ENCODE measurements at places on chromosomes 16 and 17. TPM values are rescaled to one million over a fixed set of nuclear protein-coding genes. Genes with fewer than 3 reads are reported as not detected.

- no peak for DNase-seq
Measured at GRCh38 chr16:81397058-81397878, 47.3 kb upstream of the CMIP start.

DNA sequence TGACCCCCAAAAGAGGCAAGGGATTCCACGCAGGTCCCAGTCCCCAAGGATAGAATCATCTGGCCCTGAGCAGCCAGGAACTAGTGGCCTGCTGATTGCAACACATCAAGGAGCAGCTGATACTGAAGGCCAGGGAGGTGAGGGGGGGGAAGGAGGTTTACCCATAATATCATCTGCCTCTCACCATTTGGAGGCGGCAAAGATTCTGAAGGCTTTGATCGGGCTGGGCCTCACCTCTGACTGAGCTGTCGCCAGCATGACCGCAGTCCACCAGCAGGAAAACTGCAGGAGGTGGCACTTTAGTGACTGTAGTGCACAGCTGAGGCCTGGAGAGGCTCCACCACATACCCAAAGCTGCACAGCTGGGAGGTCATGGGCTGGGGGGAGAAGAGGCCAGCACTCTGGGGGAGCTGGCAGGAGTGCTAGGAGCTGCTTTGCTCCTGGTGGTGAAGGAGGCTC is 20.5 kb upstream of the ITGA3 start:
- no peak for DNase-seq

DNA sequence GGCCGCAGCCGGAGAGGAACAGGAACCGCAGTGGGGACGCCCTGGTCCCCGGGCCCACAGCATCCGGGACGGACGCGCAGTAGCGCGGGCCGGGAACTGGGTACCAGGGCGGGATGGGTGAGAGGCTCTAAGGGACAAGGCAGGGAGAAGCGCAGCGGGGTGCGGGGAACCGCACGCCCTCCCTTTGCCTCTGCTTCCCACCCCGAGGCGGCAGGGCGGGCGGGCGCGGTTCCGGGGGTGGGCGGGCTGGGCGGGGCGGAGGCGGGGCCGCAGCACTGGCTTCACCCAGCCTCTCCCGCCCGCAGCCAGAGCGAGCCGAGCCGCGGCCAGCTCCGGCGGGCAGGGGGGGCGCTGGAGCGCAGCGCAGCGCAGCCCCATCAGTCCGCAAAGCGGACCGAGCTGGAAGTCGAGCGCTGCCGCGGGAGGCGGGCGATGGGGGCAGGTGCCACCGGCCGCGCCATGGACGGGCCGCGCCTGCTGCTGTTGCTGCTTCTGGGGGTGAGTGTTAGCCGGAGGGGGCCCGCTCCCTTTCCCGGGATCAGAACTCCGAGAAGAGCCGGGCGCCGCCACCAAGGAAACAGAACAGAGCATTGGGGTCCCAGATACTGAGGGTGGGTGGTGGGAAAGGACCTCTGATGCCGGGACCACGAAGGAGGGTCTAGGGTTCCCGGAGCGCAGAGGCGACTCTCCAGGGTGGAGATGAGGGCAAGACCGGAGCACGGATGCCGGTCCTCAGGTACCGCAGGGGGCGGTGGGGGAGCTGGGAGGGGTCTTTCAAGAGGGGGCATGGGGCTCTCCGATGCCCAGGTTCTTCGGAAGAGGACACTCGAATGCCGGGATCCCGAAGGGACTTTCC is at the start of gene NGFR:
NGFR (plus strand) TSS at position 308 of the 856 bp plus-strand sequence; CDS start at position 433, 125 bp downstream.
- peak; percentile 87 for DNase-seq

GRCh38 chr17:72476575-72476986 is 355.8 kb downstream of the SOX9 start:
- DNase-seq, result peak; percentile 91

DNA sequence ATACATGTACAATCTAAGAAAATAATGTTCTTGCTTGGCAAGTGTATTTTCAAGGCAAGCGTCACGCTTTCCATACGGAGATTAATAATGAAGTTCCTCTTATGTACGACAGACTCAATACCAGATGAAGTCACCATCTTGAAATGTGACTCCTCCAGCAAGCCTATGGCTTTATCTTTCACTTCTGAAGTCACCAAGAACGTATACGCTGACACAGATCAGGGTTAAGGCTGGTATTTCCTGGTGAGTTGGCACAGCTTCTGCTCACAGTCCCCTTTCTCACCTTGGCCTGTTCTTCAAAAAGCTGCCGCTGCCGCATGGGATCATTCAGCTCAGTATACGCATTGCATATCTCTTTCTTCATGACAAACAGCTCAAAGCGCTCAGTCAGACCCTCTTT is 6.1 kb upstream of the ADAT1 start:
- DNase-seq, result no peak

- no peak for DNase-seq
Measured at GRCh38 chr16:81637336-81638235, 141.5 kb upstream of the PLCG2 start.

- DNase-seq, result no peak
Measured at GRCh38 chr16:155031-155398, 2.6 kb downstream of the HBZ start.

DNA sequence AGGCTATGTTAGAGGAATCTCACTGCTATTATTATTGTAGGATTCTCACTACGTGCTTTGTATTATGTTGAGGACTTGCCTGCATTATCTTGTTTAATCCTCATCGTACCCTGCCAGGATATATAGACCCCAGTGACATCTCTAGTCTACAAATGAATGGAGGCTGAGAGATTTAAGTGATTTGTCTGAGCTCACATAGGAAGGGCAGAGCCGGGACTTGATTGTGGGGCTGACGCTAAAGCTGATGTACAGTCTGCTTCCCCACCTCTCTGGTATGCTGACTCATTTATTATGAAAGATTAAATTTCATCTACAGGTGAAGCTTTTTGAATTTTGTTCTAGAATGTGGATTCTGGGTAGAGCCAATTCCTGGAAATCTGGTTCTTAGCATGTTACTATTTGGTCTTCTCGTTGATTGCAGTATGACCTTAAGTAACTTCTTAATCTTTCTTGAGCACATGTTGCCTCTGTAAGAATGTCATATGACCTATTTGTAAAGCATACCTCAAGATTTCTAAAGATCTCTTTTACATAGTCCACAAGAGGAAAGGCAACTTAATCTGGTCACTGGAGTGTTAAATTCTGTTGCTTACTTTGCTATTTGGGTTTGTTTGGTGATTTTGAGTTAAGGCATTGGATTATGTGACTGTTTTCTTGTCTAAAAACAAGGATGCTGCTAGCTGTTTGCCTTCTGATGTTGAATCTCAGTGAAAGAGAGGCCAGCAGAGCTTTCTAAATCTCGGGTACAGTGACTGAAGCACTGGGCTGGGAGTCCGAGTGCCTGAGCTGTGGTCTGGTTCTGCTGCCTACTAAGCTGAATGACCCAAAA is 12.4 kb downstream of the METTL9 start:
- no peak for DNase-seq

GRCh38 chr17:79864617-79865250 is 25.5 kb upstream of the CBX4 start:
- DNase-seq, result peak; percentile 46

DNA sequence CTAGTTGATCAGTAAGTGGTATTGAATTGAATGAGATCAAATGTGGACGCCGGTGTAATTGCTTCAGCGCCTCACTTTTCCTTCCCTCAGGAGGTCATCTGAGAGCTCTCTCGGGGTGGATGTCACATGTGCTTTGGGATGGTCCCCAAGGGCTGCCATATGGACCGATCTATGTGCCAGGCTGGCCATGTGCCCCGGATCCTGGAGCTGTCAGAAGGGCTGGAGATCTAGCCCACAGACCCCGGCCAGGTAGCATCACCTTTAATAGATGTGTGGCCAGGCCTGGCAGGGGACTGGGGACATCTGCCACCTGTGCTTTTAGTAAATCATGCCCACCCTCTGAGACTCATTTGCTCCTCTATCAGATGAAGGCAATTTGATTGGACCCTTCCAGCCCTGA is 95.3 kb upstream of the CRHR1 start:
- no peak for DNase-seq

DNA sequence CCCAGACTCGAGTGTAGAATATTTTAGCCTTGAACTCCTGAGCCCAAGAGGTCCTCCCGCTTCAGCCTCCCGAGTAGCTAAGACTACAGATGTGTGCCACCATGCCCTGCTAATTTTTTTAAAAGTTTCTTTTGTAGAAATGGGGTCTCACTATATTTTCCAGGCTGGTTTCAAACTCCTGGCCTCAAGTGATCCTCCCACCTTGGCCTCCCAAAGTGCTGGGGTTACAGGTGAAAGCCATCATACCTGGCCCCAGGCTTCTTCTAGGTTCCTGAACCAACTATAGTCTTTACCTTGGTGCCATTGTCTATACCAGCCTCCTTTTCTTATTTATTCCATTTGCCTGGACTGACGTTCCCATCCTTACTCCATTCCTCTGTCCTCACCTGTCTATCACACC is 17.1 kb upstream of the PRKAR1A start:
- no peak for DNase-seq

DNA sequence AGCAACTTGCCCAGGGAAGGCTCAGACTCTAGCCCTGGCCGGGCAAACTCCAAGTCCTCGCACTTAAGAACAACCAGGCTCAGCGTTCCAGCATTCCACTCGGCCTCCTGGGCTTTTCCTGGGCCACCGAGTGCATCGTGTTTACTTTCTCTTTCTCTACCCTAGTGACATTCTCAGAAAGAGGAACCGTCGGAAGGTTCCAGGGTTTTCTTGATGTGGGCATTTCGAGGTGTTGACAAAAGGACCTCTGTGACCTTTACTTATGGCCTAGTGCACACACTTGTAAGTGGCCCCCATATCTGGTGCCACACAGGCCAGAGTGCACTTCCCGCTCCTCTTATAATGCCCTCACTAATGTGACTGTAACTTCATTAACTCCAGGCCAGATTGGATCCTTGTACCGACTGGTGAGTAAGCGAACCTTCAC is 3.1 kb upstream of the BANP start:
- no peak for DNase-seq

DNA sequence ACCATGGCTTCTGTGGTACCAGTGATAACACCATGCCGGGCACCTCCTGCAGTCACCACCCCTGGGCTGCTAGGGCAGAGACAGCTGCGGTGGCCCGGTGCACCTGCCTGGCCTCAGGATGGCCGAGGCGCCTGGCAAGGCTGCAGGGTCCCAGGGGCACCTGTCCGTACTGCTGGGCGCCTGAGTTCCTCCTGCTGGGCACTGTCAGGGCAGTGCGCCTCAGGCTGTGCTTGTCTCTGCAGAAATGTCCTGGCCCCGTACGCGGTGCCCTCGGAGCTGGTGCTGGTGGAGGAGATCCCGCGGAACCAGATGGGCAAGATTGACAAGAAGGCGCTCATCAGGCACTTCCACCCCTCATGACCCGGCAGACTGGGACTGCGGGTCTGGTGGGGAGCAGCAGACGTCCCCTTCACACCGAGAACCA is 17.7 kb upstream of the CDH15 start:
- no peak for DNase-seq

DNA sequence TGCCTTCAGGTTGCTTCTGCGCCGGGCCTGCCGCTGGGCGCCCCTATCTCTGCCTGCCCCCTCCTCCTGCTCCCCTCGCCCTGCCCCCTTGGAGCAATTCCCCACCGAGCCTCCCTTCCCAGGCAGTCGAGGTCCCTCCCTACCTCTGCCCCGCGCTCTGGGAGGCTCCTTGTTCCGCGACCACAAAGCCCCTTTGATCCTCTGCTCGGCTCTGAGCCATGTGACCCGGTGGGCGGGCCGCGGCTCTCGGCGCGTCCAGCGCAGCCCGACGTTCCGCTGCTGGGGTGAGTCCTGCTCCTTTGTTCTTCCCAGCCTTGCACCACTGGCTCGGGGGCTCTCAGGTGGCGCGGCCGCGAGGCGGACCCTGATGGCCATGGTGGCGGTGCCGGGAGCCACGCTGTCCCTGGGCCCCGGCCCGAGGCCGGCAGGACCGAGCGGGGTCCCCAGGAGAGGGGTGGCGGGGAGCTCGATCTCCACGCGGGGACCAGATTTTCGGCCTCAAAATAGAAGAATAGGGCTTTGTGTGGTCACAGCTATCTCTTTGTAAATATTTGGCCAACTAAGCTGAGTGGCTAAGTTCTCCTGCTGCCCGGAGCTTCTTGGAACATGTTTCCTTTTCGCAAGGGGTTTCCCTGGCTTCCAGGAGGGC is 310.6 kb downstream of the SEC14L1 start:
- peak; percentile 98 for DNase-seq

DNA sequence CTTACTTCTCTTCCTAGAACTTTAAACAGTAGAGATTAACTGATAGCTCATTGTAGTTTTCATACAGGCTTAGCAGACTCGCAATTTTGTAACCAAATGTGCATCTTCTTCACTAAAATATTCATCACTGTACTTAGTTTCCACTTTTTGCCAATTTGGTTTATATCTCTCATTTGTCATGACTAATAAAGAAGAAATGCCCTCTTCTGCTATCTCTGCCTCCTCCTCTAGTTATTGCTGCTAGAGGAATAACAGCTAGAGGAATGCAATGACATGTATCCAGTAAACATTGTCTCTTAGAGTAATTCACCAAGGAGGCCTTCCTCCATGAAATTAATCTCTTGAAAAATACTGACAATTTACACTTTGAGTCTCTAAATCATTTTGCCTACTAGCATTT is 115.5 kb upstream of the COX10 start:
- DNase-seq, result no peak

- peak; percentile 45 for DNase-seq
Measured at GRCh38 chr17:82838386-82839063, 1.3 kb downstream of the ZNF750 start.

DNA sequence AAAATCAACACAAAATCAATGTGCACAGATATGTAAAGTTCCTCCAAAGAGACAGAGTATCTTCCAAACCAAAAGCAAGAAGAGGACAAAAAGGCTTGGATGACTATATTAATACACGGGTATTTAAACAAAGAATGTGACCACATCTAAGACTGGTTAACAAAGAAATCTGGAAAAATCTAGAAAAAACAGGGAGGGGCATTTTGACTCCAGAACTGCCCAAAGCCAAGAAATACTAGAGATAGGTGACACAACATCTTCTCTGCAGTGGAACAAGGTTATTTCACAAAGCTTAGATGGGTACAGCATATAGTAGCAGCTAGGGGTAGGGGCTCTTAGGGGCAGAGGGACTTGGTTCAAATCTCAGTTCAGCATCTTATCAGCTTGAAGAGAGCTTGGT is 10.3 kb downstream of the RFFL start:
- DNase-seq, result no peak

P2RX5 gene
- total RNA-seq, result 0.46 TPM

PRSS27 gene
- 4.8 TPM for total RNA-seq

ZNF624 gene
- total RNA-seq, result 7.1 TPM

PLD6 gene
- 0.42 TPM for total RNA-seq

VMP1 gene
- total RNA-seq, result 67.9 TPM

NLGN2 gene
- total RNA-seq, result 72.2 TPM

TLCD2 gene
- total RNA-seq, result 0.26 TPM

CCL7 gene
- not detected for total RNA-seq

MYH11 gene
- not detected for total RNA-seq

TNFRSF17 gene
- total RNA-seq, result not detected

ANKFN1 gene
- not detected for total RNA-seq

SEZ6L2 gene
- 48.7 TPM for total RNA-seq

LHX1 gene
- total RNA-seq, result 284 TPM
